ENCODE measurements at places on chromosomes 2 and 18.

GRCh38 chr2:100260712-100261620 is 61.3 kb downstream of the LONRF2 start:
- DNase-seq, result no peak

DNA sequence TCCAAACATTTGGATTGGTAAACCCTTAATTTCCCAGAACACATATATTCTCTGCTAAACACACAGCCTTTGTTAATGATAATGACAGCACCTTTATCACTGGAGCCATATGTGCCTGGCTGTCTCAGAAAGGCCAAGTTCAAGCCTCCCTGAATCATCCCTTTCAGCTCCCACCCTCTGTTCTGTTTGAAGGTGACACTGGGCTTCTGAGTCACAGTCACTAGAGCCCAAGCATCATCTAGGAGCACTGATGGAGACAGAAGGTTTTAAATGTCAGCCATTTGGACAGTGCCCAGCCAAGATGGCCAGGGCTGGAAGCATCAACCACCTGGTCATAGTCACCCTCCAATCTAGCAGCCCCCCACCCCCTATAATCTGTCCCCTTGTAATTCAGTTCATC is 80.6 kb downstream of the NRP2 start:
- DNase-seq, result no peak

GRCh38 chr2:70935468-70936164 is at the start of gene ATP6V1B1:
Gene ATP6V1B1 (plus strand): TSS chr2:70935900. CDS start chr2:70935955, 55 bp downstream.
- no peak for DNase-seq

DNA sequence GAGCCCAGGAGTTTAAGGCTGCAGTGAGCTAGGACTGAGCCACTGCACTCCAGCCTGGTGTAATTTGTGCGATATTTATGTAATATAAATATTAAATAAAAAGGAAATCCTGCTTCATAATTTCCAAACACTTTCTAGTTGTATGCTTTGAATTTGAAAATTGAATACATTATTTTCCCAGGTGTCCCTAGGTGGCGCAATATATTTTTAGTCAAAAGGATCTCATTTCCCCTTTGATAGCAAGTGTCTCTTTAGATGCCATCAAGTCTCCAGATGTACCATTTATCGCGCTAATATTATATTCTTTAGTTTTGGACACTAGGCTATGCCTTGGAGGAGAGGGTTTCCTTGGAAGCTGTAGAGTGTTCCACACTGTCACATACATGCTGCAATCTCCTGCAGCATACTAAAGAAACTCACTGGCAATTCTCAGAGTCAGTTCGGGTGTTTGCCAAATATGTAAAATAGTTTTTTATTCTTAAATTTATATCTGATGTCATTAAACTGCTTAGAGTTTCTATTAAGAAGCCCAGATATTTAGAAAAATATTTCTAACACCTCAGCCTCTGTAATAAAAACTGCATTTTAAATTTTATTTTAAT is 5.6 kb upstream of the WDR7 start:
- DNase-seq, result no peak

DNA sequence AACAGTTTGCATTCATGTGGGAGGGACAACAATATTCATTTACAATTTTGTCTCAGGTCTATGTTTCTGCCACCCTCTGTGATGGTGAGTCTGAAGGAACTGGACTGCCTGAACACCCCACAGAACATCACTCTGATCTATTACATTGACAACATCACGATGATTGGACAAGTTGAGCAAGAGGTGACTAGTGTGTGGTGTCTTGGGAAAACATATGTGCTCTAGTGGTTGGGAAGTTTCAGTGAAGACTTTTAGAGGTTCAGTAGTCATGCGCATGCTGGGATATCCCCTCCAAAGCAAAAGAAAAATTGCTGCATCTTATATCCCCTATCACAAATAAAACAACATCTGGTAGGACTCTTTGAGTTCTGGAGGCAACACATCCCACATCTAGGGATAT is 18.6 kb upstream of the CTLA4 start:
- no peak for DNase-seq

- no peak for DNase-seq
Observed at GRCh38 chr2:195594248-195594647, 62.8 kb upstream of the SLC39A10 start.

- no peak for DNase-seq
Observed at GRCh38 chr18:48921305-48922225, 29.2 kb downstream of the SMAD7 start.

- no peak for DNase-seq
Observed at GRCh38 chr2:236089271-236090026, 78.7 kb downstream of the GBX2 start.

DNA sequence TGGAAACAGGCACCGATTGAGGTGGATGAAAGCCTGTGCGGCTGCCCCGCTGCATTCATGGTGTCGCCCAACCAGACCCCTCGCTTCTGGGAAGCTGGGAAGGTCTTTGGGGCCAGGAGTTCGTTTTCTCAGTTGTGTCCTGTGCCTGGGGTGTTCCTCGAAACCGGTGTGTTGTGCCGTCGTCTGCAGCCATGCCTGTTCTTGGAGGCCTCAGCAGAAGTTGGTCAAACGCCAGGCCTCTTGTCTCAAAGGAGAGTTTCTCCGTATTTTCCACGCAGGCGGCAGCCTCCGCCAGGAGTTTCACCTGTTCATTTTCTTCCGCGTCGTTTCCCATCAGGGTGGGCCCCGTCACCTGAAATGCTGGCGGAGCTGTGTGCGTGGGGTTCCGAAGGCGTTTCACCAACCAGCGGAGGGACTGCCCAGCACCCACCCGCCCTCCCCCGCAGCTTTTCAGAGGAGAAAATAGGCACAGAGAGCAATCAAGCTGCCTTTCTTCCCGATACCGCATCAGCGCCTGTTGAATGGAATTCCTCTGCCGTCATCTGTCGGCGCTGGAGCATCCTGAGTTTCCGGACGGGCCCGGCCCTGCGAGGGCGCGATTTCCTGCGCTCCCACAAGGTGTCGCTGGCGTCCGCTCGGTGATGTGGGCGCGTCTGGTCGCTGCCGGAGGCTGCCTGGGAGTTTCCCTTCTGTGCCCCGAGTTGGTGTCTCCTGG is 17.0 kb upstream of the NFATC1 start:
- DNase-seq, result peak; percentile 95

GRCh38 chr2:216849987-216850386 is 9.9 kb downstream of the TNP1 start:
- no peak for DNase-seq

- DNase-seq, result no peak
Observed at GRCh38 chr2:127551221-127551930, 15.9 kb downstream of the MYO7B start.

- DNase-seq, result no peak
Observed at GRCh38 chr2:5548991-5549715, 143.0 kb upstream of the SOX11 start.
